Effector CD4-positive, alpha-beta T cell (primary cell): ENCODE measurements at places on chromosomes 1 and 21.

DNA sequence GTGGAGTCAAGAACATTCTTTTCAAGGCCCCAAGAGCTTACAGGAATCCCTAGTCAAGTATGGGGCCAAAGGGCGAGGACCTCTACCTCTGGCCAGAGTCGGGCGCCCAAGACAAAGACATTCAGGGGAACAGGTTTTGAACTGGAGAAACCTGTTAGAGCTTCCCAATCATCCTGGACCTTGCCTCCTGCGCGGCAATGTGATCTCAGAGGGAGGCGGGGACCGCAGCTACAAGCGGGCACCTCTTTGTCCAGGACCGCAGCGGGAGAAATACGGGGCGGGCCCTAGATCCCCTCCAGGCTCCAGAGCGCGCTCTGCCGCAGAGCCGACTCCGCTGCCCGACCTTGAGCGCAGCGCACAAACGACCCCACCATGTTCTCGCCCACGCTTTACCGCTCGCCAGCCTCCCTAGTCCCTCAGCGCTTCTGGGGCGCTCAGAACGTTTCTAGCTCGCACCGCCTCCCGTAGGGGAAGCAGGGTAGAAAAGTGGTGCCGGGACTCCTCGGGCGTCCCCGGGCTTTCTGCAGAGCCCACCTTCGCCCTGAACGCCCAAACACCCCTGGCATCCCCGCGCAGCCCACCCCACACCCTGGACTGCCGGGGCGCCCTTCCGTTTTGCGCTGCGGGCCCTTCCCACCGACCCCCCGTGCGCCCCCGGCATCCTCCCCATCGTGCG is 28.1 kb downstream of the RABIF start:
- DNase-seq = no peak

DNA sequence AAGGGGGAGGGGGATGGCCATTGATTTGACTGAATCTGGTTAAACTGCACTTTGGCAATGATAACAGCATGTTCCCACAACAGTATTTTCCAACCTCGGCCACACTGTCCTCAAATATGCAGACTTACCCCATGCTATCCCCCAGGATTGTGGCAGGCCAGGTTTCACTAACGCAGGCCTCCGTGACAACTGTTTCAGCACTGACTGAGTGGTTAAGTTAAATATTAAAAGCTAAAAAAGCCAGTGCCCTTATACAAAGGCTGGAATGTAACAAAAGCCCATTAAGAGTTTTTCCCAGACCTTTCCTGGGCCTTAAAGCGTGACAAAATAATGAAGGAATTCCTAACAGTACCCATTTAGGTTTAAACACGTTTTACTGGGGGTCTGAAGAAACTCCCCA is 202.9 kb downstream of the USP25 start:
- no peak for DNase-seq

- no peak for DNase-seq
Measured at GRCh38 chr1:201144701-201145100, 9.6 kb downstream of the TMEM9 start.

- DNase-seq = no peak
Measured at GRCh38 chr1:182329471-182329870, 62.1 kb downstream of the GLUL start.

GRCh38 chr1:17588048-17588871 is 48.8 kb downstream of the ARHGEF10L start:
- no peak for DNase-seq

DNA sequence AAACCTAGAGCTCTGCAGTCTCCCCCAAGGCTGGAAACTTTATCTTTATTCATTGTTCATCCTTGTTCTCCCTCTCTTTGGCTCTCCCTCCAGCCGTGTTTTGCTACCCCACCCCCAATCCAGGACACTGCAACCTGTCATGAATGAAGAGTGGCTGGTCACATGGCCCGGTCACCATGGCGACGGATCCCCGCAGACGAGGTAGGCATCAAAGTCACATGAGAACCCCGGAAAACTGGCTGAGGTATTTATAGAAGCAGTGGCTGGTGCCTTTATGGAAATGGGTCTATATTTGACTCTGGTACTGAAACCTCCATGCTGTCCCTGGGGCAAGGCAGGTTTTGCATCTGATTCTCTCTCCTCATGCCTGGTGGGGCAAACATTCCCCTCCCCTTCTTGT is 13.4 kb upstream of the SLC6A17 start:
- DNase-seq = no peak

GRCh38 chr1:50271968-50272578 is 151.2 kb downstream of the DMRTA2 start:
- no peak for DNase-seq

DNA sequence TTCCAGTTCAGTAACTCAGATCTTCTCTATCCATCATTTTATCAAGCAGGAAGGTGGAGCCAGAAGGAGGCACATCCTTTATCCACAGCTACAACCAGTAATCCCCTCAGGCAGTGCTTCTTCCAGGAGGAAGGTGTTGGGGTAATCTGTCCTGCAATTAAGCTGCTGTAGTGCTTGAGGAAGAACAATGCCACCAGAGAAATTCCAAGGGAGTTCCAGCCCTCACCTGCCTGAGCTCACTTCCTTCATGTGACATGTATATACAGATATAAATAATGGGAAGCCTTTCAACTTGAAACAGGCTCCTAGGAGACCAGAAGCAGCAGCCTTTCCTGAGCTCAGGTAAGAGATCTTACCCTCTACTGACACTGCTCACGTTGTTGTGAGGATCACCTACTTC is 2.2 kb upstream of the IL20 start:
- no peak for DNase-seq
